CD8-positive, alpha-beta memory T cell (primary cell): ENCODE measurements at places on chromosomes 4 and X.

DNA sequence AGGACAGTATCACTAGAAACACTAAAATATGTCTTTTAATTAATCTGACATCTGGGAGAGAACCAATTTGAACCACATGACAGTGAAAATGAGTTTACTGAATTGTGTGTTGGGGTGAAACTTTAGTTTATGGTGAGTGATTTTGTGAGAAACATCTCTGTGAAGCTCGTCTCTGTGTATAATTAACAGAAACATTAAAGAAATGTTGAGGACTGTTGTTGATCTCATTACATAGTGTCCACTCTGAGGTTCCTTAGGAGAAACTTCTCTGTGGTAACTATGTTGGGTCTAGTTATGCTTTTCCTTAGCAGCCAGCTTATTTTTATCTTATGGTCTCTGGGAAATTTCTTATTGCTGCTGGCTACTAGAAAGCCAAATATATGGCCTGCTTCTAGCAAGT lies 15.8 kb downstream of the FGF2 start:
- H3K4me1 ChIP-seq: no peaks in the 10 kb centered on the region
- no peak overlapping the region for H3K27ac ChIP-seq
- no peak overlapping the region for H3K4me3 ChIP-seq
- no peaks in the 10 kb centered on the region for H3K27me3 ChIP-seq
- H3K36me3 ChIP-seq: no peaks in the 10 kb centered on the region
- no peak for DNase-seq

- no peaks in the 10 kb centered on the region for H3K36me3 ChIP-seq
- DNase-seq: no peak
- H3K4me1 ChIP-seq: peaks cover 16% of the 10 kb centered on the region
- H3K27me3 ChIP-seq: no peaks in the 10 kb centered on the region
Measured at GRCh38 chr4:151887031-151887815, 126.4 kb upstream of the GATB start.

GRCh38 chr4:4627111-4627510 lies 85.3 kb upstream of the STX18 start:
- H3K4me1 ChIP-seq: no peaks in the 10 kb centered on the region
- H3K36me3 ChIP-seq: no peaks in the 10 kb centered on the region
- H3K27me3 ChIP-seq: no peaks in the 10 kb centered on the region
- DNase-seq: no peak

- no peak for DNase-seq
- H3K36me3 ChIP-seq: no peaks in the 10 kb centered on the region
- H3K4me1 ChIP-seq: no peaks in the 10 kb centered on the region
- H3K27me3 ChIP-seq: no peaks in the 10 kb centered on the region
- H3K27ac ChIP-seq: no peak overlapping the region
Measured at GRCh38 chrX:11131146-11131545, 20.0 kb downstream of the HCCS start.

DNA sequence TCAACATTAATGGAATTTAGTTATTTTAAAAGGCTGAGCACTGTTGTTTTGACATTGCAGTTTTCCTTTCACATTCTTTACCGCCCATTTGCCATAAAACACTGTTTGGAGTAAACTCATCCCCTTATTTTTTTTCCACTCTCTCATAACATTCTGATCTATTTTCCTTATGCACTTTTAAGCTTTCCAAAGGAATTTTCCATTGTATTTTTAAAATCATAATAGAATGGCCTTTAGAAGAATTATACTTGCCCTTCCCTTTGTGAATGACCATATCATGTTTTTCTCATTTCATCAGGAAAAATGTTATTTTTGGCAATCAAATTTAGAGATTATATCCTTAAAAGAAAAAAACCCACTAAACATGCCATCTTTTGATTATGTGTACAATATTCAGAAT lies 1074.2 kb downstream of the STIM2 start:
- no peaks in the 10 kb centered on the region for H3K36me3 ChIP-seq
- no peak overlapping the region for H3K27ac ChIP-seq
- H3K4me1 ChIP-seq: no peaks in the 10 kb centered on the region
- no peak for DNase-seq
- no peak overlapping the region for H3K4me3 ChIP-seq
- no peaks in the 10 kb centered on the region for H3K27me3 ChIP-seq

DNA sequence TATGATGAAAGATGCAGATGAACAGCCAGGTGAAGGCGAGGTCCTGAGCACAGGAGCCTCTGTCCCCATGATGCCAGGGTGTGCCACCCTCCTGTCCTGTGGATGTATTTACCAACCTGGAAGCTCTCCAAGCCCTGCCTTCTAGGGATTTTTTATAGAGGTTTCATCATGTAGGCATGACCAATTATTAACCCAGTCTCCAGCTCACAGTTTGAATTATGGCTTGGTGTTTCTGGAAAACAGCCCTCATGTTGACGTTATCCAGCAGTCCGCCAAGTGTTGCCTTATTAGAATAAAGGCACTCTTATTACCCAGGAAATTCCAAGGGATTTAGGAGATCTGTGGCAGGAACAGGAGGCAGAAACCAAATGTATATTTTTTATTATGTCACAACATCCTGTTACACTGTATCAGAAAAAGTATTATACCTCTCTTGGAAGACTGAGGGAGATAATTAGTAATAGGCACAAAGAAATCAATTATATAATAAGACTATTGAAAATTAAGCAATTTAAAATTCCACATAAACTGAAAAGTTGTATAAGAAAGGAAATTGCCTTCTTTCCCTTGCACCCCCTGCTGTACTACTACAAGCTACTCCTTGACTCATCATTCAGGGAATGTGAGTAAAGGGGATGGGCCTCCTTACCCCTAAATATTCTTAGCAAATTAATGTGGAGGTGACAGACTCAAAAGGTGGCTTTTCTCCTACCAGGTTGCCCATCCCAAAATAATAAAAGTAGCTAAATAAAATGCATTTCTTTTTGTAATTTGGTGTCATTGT lies 129.6 kb downstream of the ZNF330 start:
- H3K27me3 ChIP-seq: no peaks in the 10 kb centered on the region
- no peak overlapping the region for H3K4me3 ChIP-seq
- DNase-seq: no peak
- no peaks in the 10 kb centered on the region for H3K4me1 ChIP-seq

GRCh38 chr4:1851575-1852410 lies 4.2 kb downstream of the LETM1 start:
- no peaks in the 10 kb centered on the region for H3K36me3 ChIP-seq
- H3K4me1 ChIP-seq: peaks cover 8% of the 10 kb centered on the region
- no peak overlapping the region for H3K4me3 ChIP-seq
- no peaks in the 10 kb centered on the region for H3K27me3 ChIP-seq
- no peak overlapping the region for H3K27ac ChIP-seq
- DNase-seq: no peak

- no peaks in the 10 kb centered on the region for H3K27me3 ChIP-seq
- H3K27ac ChIP-seq: no peak overlapping the region
- no peak for DNase-seq
- H3K36me3 ChIP-seq: no peaks in the 10 kb centered on the region
- H3K4me1 ChIP-seq: no peaks in the 10 kb centered on the region
- no peak overlapping the region for H3K4me3 ChIP-seq
Measured at GRCh38 chrX:69556060-69557011, 52.2 kb downstream of the NALF2 start.

GRCh38 chr4:151948351-151949016 lies 187.7 kb upstream of the GATB start:
- no peaks in the 10 kb centered on the region for H3K4me1 ChIP-seq
- H3K27me3 ChIP-seq: no peaks in the 10 kb centered on the region
- H3K4me3 ChIP-seq: no peak overlapping the region
- H3K27ac ChIP-seq: no peak overlapping the region

- no peak for DNase-seq
- no peaks in the 10 kb centered on the region for H3K27me3 ChIP-seq
- no peaks in the 10 kb centered on the region for H3K4me1 ChIP-seq
- H3K27ac ChIP-seq: no peak overlapping the region
- H3K36me3 ChIP-seq: no peaks in the 10 kb centered on the region
Measured at GRCh38 chr4:65943076-65943475, 272.8 kb upstream of the EPHA5 start.

DNA sequence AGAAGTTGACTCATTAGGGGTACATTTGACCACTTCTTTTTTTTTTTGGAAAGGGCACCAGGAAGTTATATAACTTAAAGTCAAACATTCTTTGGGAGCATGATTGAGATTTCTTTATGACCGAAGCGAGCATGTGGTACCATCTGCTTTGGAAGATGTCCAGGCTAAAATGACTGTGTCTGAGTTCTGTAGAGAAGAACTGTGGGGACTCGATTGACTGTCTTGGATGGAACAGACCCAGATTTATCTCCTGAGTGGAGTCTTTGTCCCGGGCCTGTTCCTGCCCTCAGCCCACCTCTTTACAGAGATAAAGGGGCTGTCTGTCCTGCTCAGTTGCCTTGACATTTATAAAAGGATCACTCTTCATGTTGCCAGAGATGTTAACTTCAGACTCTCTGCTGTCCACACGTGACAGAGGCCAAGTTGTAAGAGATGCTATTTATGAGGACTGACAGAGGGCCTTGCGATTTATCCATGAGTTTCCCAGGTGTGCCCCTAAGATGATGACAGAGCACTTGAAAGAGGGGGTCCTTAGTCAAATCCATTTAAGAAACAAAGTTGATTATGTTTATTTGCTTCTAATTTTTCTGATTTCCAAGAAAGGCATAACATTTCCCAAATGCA lies 16.8 kb downstream of the SMIM20 start:
- no peak overlapping the region for H3K4me3 ChIP-seq
- no peaks in the 10 kb centered on the region for H3K27me3 ChIP-seq
- no peak for DNase-seq
- H3K36me3 ChIP-seq: no peaks in the 10 kb centered on the region
- no peaks in the 10 kb centered on the region for H3K4me1 ChIP-seq

GRCh38 chrX:149949743-149950436 lies 11.6 kb upstream of the EOLA2 start:
- no peak for DNase-seq
- H3K4me1 ChIP-seq: no peaks in the 10 kb centered on the region
- H3K36me3 ChIP-seq: no peaks in the 10 kb centered on the region

GRCh38 chr4:100076753-100077152 lies 113.5 kb downstream of the DDIT4L start:
- no peak overlapping the region for H3K4me3 ChIP-seq
- H3K27me3 ChIP-seq: no peaks in the 10 kb centered on the region
- H3K36me3 ChIP-seq: no peaks in the 10 kb centered on the region
- DNase-seq: no peak
- H3K27ac ChIP-seq: no peak overlapping the region

DNA sequence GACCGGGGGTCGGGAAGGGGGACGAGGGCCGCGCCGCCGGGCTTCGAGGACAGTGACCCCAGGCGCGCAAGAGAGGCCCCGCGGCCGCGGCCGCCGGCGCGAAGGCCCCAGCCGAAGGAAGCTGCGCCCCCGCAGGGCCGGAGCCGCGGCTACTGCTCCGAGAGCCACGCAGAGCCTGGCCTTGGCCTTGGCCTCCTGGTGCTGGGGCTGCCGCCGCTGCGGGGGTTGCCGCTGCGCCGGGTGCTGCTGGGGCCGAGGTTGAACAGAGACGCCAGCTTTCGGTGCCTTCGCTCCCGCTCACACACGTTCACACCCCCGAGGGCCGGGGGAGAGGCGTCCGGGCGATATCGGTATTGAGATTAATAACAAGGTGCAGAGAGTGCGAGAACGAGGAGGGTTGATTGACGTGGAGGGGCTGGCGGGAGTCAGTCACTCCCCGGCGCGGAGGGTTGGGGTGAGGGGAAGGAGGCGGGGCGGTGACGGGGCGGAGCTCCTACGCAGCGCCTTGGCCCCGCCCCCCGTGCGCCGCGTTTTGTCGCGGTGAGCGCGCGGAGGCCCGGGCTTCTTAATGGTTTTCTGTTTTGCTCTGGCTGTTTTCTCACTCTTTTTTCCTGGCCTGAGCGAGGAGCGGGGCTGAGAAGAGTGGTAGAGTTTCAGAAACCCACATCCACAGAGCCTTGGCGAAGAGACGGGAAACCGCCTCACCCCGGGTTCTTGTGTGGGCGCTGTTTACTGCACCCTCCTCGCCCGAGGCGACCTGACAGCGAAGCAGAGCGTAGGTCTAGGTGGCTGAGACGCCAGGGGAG lies 878 bp upstream of the CNOT6L start:
- peak; percentile 97 for DNase-seq
- H3K36me3 ChIP-seq: no peaks in the 10 kb centered on the region
- H3K4me1 ChIP-seq: peaks cover 50% of the 10 kb centered on the region

DNA sequence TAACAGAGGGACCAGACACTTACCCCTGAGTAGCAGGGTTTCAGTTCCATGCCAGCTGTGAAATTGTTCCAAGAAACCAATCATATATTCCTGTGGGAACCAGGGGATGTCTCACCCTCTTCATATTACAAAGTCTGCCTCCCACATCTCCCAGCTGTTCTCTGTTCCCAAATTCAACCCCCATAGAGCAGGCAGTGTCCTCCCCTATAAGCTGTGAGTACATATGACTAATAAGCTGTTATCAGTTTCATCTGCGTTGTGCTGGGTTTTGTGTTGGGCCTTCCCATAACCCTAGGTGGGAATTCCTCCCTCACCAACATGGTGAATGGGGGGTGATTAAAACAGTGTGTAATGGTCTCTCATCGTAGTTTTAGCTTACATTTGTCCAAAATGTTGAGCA lies 41.0 kb downstream of the CEP44 start:
- no peak overlapping the region for H3K4me3 ChIP-seq
- H3K27ac ChIP-seq: no peak overlapping the region
- no peak for DNase-seq
- no peaks in the 10 kb centered on the region for H3K27me3 ChIP-seq
- no peaks in the 10 kb centered on the region for H3K36me3 ChIP-seq

DNA sequence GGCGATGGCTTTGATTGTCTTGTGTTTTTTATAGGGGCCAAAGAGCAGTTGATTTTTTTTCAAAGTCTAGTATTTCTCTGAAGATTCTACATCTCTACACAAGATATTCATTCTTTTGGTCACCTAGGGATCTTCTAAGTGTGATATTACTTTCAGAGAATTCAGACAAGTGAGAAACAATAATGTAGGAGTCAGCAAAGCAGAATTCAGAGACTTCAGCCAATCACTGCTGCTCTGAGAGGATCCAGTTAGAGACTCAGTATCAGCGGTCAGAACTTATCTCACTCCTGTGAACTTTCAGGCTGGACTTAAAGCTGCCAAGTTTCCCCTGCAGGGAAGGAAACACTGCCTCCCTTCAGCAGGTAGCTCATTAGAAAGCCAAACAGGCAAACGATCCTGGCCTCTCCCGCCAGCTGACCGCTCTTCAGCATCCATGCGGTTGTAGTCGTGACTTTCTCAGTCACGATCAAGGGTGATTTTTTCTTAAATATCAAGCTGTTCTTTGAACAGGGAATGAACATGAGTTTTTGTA lies 59.2 kb downstream of the NSUN7 start:
- H3K27me3 ChIP-seq: no peaks in the 10 kb centered on the region
- H3K27ac ChIP-seq: no peak overlapping the region
- no peaks in the 10 kb centered on the region for H3K4me1 ChIP-seq
- H3K4me3 ChIP-seq: no peak overlapping the region
- no peaks in the 10 kb centered on the region for H3K36me3 ChIP-seq
- no peak for DNase-seq

DNA sequence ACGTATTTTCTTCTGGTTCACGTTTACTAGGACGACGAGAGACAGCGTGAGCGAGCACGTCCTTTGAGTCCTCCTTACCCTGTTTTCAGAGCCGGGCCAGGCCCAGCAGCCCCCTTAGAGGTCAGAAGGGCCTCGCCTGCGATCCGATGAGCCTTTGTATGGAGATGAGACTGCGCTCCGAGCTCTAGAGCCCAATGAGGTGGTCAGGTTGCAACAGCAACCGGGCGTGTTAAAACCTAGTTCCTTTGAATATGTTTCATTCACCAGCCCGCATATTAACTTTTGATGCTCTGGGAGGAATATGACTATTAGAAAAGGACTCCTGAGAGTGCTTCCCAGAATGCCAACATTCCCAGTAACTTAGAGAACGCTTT lies 55.6 kb upstream of the TADA2B start:
- H3K27ac ChIP-seq: peak overlapping the region; percentile 65
- H3K36me3 ChIP-seq: no peaks in the 10 kb centered on the region
- H3K4me1 ChIP-seq: peaks cover 47% of the 10 kb centered on the region
- no peaks in the 10 kb centered on the region for H3K27me3 ChIP-seq

GRCh38 chr4:148171596-148171995 lies 270.6 kb downstream of the NR3C2 start:
- H3K27ac ChIP-seq: no peak overlapping the region
- H3K27me3 ChIP-seq: no peaks in the 10 kb centered on the region
- no peak for DNase-seq
- peaks cover 4% of the 10 kb centered on the region for H3K4me1 ChIP-seq
